Jurkat, Clone E6-1 (cell line): ENCODE measurements at places on chromosomes 6 and 20.
A peak's percentile ranks its signal among the peaks of the same experiment; 100 is the strongest.

DNA sequence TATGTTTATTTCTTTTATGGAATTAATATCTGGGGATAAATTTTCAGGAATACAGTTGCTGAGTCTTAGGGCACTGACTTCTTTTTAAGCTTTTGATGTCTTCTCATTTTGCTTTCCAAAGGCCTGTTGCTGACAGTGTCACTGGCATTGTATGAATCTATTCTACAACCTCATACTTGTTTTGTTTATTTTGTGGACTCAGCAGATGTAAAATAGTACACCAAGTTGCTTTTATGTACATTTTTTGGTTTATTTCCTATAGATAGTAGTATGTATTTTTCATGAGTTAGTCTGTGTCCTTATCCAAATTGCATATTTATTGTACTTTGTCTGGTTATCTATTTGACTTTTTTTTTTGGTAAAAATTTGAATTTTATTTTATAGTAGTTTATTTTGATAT lies 35.0 kb downstream of the FAM162B start:
- no peak for DNase-seq

- DNase-seq = no peak
These were observed 795.9 kb downstream of the MAFB start for GRCh38 chr20:39893003-39893685.

- no peak for DNase-seq
These were observed 345.2 kb upstream of the RSPO3 start for GRCh38 chr6:126773112-126773805.

- no peak for DNase-seq
These were observed 29.1 kb upstream of the SGK1 start for GRCh38 chr6:134346932-134347545.

DNA sequence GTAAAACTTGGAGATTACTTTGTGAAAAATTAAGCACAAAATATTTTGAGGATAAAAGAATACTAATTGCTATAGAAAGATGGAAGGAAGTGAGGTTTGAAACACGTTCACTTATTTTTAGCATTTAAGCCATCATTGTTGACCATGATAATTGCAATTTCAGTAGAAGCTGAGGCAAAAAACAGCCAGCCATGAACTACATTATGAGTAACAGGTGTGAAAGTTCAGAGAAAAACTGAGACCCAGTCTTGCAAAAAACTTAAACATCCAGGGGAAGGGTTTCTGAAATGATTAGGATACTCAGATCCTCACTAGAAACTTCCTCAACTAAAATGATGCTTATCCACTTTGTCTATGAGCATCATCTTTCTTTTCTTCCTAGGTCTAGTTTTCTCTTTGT lies 619.4 kb downstream of the PHF3 start:
- no peak for DNase-seq

GRCh38 chr20:13904766-13905165 lies 85.6 kb downstream of the SEL1L2 start:
- DNase-seq = no peak

DNA sequence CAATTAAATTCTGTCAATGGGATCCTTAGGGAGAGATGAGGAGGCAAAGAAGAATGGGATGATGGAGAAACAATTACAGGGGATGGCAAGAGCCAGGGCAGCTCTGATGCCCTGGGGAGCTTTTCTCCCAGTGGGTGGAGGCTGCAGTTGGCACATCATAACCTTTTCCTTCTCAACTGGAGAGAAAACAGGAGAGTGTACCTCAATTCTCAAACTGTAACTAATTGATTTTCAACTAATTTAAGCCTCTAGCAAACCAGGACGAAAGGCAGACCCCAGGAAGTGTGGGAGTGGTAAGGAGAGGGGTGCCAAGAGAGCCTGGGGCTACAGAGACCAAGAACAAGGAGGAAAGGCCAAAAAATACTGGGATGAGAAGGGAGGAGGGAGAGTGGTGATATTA lies 5.7 kb downstream of the BMP5 start:
- no peak for DNase-seq

GRCh38 chr6:34144581-34145160 lies 1.2 kb downstream of the GRM4 start:
- no peak for DNase-seq

DNA sequence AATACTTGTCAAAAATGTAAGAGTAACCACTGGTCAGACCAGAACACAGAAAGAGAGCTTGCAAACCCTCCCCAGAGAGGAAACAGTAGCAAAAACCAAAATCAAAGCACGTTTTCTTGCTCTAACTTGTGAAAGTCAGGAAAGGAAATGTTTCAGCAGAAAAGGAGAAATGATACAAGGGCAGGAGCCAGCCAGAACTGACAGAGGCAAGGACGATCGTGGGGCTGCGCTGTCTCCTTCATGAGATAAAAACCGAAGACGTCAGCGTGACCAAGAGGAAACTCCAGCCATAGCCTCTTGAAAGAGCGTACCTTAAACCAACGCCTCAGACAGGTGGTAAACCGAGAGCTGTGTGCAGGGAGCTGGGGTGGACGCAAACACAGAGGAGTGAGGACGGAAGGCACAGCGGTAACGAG lies 27.5 kb downstream of the LAMA5 start:
- no peak for DNase-seq

DNA sequence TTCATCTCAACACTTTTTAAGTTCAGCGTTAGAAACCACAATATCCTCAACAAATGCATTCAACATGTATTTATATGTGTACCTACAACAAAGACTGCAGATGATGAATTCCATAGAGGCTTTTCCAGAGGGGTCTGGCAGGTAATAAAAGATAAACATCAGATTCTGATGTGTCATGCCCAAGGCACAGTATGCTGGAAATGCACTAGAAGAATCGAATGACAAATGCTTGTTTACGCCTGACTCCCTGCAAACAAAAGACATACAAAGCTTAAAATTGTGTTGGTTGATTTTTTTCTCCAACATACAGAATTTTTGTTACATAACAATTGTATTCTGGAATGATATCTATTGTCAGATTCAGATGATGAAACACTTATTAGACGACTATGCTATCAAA lies at the start of gene LGSN:
LGSN (minus strand) TSS at position 45 of the 400 bp plus-strand sequence; CDS start at position 5, 40 bp downstream.
- DNase-seq = no peak

DNA sequence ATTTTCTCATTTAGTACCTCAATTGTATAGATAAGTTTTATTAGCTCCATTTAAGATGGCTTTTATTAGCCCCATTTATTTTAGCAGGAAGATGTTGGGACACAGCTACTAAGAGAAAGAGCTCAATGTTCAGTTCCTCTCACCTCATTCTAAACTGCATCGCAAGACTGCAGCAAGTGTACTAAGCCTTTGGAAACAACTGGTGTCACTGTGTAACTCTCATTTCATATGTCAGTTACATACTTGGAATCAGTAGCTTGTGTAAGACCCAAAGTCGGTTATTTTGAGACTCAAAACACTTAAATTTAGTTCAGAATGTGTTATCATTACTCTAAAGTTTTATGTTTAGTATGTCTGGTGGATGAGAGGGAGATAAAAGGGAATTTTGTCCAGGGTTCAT lies 482.9 kb downstream of the BMP2 start:
- DNase-seq = no peak

- DNase-seq = no peak
These were observed 140.2 kb upstream of the FAM83B start for GRCh38 chr6:54706391-54706790.

GRCh38 chr6:163709693-163710092 lies 295.2 kb downstream of the QKI start:
- no peak for DNase-seq

DNA sequence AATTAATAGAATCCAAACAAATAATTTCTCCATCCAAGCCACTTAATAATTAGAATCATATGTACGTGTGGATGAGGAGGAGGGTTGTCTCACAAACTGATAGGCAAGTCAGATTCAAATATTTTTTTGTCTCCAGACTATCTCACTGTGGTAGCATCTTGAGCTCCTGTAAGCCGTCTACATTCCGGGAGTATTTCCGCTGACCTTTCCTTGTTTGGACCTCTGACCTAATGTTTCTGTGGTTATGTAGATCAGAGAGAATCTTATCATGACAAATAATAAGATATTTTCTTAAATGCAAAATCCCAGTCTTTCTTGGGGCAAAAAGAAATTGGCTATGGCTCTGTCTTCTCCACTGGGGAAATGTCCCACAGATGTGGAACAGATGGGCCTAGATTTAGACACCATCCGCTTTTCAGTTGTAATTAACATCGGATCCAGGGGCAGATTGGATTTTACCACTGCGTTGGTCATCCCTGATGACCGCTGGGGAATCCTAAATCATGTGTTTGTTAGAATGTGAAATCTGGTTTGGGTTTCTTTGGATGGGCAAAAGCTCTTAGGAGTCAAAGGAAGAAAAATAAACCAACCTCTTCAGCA lies 197.1 kb upstream of the RIN2 start:
- DNase-seq = no peak

DNA sequence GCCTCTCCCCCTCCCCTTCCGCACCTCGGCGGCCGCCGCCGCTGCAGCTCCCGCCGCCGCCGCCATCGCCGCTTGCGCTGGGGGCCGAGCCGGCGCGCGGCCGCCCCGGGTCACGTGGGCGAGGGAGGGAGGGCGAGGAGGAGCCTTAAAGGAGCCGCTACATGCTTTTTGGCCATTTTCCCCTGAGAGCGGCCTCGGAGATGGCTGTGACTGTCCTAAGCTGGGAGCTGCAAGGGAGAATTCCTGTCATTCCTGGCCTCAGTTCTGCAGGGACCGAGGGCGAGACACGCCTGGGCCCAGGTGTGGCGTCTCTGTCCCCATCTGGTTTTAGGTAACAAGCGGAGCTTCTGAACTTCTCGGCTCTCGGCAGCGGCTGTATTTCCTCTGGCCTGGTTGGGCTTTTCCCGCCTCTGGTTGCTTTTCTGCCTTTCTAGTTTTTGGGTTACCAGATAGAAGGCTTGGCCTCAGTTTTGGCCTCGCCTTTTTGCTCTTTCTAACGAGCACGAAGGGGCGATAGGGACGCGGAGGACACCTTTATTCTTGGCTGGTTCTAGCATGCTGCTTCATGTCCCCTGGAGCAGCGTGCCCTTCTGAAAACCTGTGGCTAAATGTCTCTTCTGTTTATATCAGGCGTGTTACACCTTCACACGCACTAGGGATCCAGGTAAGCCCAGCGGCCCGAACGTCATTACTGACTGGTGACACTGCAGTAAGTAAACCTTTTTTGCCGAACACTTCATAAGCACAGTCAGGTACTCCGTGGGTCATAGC lies at the start of gene EHMT2:
EHMT2 (minus strand) TSS at position 87 of the 771 bp plus-strand sequence; CDS start at position 66, 21 bp downstream.
- DNase-seq = peak; percentile 68
